Hypothalamus (tissue), 51 donors: ENCODE measurements at places on chromosomes 2 and 18.

GRCh38 chr2:172858473-172858745 lies 122.8 kb downstream of the RAPGEF4 start:
- no peak for DNase-seq

DNA sequence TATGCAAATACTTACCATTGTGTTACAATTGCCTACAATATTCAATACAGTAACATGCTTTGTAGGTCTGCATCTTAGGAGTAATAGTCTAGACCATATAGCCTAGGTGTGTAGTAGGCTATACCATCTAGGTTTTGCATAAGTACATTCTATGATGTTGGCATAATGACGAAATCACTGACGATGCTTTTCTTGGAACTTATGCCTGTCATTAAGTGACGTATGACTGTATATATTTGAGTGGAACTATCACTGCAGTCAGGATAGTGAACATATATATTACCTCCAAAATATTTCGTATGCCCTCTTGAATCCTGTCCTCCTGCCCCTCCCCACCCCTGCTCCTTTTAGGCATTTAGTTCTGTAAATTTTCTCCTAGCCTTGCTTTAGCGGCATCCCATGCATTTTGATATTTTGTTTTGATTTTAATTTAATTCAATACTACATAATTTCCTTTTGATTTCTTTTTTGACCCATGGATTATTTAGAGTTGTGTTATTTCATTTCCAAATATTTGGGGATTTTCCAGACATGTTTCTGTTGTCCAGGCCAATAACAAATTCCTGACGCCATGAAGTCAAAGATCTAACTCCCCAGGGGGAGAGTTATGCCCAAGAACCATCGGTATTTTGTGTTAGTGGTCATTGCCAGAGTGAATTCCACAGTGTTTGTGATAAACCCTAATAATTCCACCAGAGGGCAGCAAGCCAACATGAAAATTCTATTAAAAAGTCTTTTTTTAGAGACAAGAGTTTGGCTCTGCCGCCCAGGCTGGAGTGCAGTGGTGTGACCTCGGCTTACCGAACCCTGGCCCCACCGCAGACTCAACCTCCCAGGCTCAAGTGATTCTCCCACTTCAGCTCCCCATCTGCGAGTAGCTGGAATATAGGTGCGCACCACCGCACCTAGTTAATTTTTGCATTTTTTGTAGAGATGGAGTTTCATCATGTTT lies 24.2 kb upstream of the CASP8 start:
- no peak for DNase-seq

GRCh38 chr2:193693758-193694157 lies 1499.0 kb upstream of the TMEFF2 start:
- no peak for DNase-seq

DNA sequence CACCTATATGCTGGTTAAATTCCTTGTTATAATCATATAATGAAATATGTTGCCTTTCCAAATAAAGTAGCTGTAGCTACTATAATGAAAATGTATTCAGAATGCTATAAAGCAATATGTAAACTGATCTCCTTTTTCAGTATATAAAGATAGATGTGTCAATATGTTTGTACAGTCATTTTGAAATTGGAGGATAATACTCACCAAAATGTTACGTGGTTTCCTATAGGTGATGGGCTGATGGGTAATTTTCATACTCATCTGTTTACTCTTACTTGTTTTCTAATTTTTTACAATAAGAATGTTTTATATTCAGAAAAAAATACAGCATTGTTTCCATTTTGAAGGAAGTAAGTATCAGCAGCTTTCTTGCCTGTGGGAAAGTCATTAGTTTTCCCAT lies 70.2 kb downstream of the PRKRA start:
- DNase-seq = no peak

GRCh38 chr18:3449512-3450011 lies 410 bp upstream of the TGIF1 start:
- DNase-seq = no peak

GRCh38 chr2:96207774-96208142 lies 869 bp downstream of the STARD7 start:
- no peak for DNase-seq

- DNase-seq = no peak
These were observed 1.1 kb downstream of the BIN1 start for GRCh38 chr2:127105656-127106456.

- no peak for DNase-seq
These were observed 1053.5 kb upstream of the FAM98A start for GRCh38 chr2:34652636-34653035.

DNA sequence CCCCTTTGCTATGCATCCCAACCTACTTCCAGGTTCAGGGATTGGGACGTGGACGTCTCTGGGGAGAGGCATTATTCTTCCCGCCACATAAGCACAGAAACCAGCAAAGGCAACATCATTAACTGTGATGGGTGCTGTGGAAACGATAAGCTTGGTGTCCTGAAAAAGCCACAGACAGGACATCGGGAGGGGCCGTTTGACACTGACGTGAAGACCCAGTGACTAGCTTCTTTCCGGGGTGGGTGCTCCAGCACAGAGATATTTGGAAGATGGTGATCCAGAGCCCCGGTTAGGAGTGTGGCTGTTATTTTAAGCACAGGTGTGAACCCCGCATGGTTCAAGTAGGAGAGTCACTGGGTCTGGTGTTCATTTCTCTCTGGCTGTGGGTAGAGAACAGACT lies 163.8 kb upstream of the HDAC4 start:
- no peak for DNase-seq
